ENCODE measurements at places on chromosomes 13 and 19.

GRCh38 chr13:97318532-97318931 is 96.4 kb downstream of the MBNL2 start:
- no peak for DNase-seq

GRCh38 chr13:74136084-74136658 is 2.0 kb upstream of the KLF12 start:
- peak; percentile 59 for DNase-seq

GRCh38 chr13:30119476-30119875 is 187.9 kb downstream of the KATNAL1 start:
- DNase-seq = no peak

DNA sequence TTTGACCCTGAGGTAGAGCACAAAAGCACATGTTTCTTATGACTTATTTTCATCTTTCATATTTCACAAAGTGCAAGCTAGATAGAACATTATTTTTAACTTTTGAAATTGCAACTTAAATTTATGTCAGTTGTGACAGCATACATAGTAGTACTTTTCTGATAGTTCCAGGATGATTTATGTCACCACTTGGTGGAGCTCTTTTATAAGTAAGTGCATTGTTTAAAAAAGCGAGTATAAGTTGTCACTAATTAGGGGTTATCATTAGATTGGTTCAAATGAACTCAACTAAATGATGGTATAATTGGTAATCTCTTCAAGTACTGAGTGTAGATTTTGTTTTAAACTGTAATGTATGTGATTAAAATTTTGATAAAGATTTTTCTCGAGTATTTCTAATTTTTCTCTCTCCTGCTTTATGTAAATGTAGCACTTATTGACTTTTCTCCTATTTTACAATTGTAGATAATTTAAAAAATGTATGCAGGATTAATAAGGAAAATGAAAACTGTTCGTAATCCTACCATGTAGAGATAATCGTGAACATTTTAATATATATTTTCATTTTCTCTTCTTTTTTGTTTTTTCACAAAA is 31.1 kb downstream of the RB1 start:
- peak; percentile 69 for DNase-seq

DNA sequence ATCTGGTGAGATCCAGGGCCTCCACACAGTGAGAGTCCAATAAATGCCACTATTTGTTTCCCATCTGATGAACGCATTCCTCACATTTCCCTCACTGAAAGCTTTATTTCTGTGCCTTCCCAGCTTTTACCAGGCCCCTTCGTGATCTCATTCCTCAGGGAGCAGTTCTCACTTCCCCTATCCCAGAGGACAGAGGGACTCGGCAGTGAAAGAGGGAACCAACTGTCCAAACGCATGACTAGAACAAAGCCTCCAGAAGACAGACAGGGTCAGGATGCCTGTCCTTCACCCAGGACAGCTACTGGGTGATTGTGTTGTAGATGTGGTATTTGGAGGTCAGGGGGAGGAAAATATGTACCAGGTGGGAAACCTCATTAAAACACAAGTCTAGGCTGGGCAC is 2.0 kb upstream of the ZBTB45 start:
- no peak for DNase-seq

- no peak for DNase-seq
These were observed 76.6 kb upstream of the PCDH9 start for GRCh38 chr13:67306742-67307141.

- DNase-seq = no peak
These were observed 128.0 kb upstream of the VSTM2B start for GRCh38 chr19:29397748-29398147.

DNA sequence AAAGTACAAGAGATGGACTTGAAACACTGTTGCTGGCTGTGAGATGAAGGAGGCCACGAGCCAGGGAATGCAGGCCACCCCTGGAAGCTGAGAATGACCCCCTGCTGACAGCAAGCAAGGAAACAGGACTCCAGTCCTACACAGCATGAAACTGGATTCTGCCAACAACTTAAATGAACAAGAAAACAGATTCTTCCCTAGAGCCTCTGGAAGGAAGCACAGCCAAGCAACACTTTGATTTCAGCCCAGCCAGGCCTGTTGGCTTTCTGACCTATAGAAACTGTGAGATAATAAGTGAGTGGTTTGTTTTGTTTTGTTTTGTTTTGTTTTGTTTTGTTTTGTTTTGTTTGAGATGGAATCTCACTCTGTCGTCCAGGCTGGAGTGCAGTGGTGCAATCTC is 105.3 kb upstream of the CACNA1A start:
- no peak for DNase-seq

- no peak for DNase-seq
These were observed 24.5 kb downstream of the UBA2 start for GRCh38 chr19:34452723-34453122.

GRCh38 chr19:13795595-13796300 is 505 bp downstream of the ZSWIM4 start:
- no peak for DNase-seq

GRCh38 chr13:27293873-27294515 is 23.4 kb downstream of the RASL11A start:
- no peak for DNase-seq

GRCh38 chr13:107457686-107458085 is 757.6 kb downstream of the LIG4 start:
- no peak for DNase-seq

GRCh38 chr19:18109733-18110608 is 12.4 kb downstream of the MAST3 start:
- peak; percentile 46 for DNase-seq

GRCh38 chr19:6035026-6035425 is 57.1 kb upstream of the RANBP3 start:
- DNase-seq = no peak

DNA sequence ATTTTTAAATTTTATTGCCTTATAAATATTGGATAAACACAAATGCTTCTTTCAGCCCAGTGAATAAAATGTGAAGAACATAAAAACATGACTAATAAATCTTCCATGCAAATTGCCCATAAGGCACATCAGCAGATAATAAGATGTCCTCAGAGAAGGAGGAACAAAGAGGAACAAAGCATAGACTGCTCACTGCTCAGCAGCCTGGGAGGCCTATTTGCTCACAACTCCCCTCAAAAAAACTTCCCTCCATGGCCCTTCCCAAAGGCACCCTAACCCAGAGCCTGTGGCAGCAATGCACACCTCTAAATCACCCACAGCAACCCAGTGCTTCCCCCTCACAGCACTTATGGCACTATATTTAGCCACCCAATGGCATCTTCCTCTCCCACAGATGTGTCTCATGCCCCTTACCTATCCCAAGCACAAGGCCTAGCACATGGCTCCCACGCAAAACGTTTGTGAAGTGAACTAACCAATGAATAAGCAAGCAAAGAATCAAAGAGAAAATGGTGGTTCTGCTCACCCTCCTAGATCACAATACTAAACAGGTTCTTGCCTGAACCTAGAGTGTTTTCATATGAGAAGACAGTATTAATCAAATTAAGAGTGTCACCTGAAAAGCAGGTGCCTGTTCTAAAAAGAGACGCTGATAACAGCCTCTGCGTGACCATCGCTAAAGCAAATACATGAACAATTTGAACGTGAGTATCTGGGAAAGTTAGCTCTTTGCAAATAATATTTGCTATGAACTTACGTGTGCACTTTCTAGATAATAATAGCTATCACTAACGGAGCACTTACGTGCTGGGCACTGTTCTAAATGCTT is 96.9 kb downstream of the TBC1D4 start:
- no peak for DNase-seq

- DNase-seq = no peak
These were observed 1.2 kb downstream of the FRY start for GRCh38 chr13:32032759-32033158.

DNA sequence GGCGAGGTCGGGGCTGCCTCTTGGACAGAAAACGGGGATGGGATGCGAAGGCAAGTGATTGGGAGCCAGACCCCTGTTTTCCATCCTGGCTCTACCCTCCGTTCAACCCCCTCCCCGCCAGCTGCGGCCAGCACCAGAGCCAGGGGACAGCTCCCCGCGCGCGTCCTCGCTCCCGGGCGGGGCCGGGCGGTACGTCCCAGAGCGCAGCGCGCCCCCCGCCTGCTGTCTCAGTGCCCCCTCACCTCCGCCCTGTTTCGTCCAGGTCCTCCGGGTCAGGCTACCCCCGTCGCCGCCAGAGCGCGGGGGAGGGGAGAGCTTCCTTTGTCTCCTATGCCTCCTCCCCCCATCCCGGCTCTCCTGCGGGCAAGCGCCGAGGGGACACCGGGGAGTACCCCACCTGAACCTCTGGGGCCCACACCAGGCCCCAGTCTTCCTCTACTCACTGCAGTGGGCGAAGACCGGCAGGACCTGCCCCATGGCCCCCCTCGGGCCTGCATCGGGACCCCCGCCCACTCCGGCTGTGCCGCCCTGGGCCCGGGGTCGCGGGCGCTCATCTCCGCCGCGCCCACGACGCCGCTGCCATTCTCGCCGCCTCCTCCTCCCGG is 396 bp downstream of the RTN2 start:
- DNase-seq = peak; percentile 53

DNA sequence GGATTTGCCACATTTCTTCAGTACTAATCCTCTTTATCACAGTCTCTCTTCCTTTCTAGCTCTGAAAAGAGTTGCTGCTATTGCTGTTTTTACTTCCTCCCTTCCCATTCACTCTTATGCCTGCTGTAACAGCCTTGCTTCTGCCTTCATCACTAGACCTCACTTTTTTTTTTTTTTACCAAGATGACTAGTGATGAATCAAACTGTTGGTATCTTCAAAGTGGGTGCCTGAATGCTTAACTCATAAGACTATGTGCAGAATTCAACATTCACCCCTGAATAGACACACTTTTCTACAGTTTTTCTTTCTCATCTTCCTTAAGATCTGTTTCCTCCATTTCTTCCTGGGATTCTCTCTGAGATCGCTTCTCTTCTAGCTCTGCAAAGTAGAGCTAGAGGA is 217.2 kb upstream of the HTR2A start:
- DNase-seq = no peak

GRCh38 chr19:55005684-55006488 is 32.2 kb downstream of the GP6 start:
- peak; percentile 91 for DNase-seq

- DNase-seq = no peak
These were observed 9.3 kb downstream of the C13orf42 start for GRCh38 chr13:51101636-51102235.

DNA sequence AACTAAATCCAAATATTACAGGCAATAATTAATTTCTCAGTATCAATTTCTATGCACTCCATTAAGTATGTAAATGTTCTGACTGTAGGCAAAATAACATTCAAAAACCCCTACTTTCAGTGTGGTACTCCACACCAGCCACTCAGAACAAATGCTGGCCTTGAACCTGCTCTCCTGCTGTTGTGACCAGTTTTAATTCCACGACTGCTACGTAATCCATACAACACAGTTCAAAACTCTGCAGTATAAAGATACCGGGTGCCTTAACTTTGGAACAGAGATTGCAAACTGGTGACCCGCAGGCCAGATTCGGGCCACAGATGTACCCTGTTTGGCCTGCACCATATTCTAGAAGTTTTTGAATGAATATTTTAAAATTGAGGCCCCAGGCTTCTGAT is 30.4 kb downstream of the COL4A1 start:
- no peak for DNase-seq

- no peak for DNase-seq
These were observed 21.7 kb downstream of the RFX2 start for GRCh38 chr19:6088602-6089049.

GRCh38 chr19:30076101-30076551 is 134.1 kb downstream of the URI1 start:
- DNase-seq = no peak

- peak; percentile 15 for DNase-seq
These were observed at the start of gene WASF3 for GRCh38 chr13:26557393-26558073. Gene WASF3, plus strand, starts transcription at chr13:26557683. Its CDS starts 84,588 bp downstream, at chr13:26642271.

GRCh38 chr13:73715911-73716510 is 418.2 kb downstream of the KLF12 start:
- DNase-seq = no peak

DNA sequence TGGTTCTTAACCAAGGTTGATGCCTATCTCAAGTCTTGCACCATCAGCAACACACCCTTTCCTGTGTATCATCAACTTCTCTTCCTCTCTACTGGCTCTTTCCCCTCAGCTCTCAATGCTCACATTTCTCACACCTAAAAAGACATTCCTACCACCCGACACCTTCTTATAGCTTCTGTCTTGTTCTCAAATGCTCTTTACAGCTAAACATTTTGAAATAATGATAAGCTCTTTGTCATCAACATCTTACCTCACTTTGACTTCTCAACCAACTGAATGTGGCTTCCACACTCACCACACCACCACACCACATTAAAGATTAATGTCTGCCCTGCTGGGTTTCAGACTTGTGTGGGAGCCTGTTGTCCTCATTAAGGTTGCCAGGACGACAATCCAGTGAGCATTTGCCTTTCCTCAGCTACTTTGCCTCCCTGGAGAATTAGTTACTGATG is 67.8 kb downstream of the RXFP2 start:
- DNase-seq = peak; percentile 66

GRCh38 chr13:39023761-39024160 is 14.1 kb downstream of the PROSER1 start:
- DNase-seq = no peak

GRCh38 chr19:3698974-3699740 is 1.1 kb downstream of the PIP5K1C start:
- DNase-seq = peak; percentile 20

DNA sequence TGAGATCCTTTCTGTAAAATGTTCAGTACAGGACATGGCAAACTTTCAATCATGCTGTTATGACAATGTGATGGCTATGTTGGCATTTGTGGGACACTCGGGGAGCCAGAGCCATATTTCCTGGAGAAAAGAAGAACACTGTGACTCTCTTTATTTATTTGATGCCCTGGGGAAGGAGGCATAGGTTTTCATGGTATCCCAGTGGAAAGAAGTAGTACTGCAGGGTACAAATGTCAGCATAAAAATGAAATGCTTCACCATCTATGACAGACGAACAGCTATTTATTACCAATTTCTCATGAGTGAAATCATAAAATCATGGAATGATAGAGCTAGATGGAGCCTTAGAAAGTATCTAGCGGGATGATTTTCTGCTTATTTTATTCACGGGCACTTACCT is 217.1 kb downstream of the COL4A1 start:
- DNase-seq = no peak

DNA sequence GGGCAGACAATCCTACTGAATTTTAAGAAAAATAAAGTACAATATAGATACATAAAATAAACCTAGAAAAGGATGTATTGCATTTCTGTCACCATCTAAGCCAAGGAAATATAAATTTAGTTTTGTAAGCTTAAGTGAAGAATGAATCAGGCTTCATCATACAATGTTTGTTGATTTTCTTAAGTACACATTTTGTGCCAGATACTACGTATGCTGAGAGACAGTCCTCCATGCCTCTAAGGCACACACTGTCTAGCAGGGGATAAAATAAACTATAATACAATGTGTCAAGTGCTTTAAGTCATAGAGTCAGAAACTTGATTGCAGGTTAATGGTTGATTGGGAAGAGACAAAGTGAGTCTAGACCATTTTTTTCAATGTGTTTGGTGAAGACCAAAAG is 465.7 kb downstream of the TBC1D4 start:
- DNase-seq = no peak
